Heart left ventricle (tissue), 16 donors: ENCODE measurements at places on chromosomes 3 and 15. TPM values are rescaled to one million over a fixed set of nuclear protein-coding genes. Genes with fewer than 3 reads are reported as not detected.

CDHR4 gene
- not detected for polyA plus RNA-seq

PEX5L gene
- polyA plus RNA-seq, result 0.08 TPM

RARRES1 gene
- 3.6 TPM for polyA plus RNA-seq

SLC9A9 gene
- polyA plus RNA-seq, result 0.76 TPM

CALML4 gene
- 1.2 TPM for polyA plus RNA-seq

SELENOS gene
- 209 TPM for polyA plus RNA-seq

P2RY13 gene
- polyA plus RNA-seq, result 0.30 TPM

MCF2L2 gene
- polyA plus RNA-seq, result 0.46 TPM

PLCB2 gene
- 7.7 TPM for polyA plus RNA-seq

SCAMP5 gene
- polyA plus RNA-seq, result 0.91 TPM

OR4F6 gene
- not detected for polyA plus RNA-seq

ZNF35 gene
- 3.6 TPM for polyA plus RNA-seq

SCN11A gene
- not detected for polyA plus RNA-seq

VIPR1 gene
- polyA plus RNA-seq, result 3.5 TPM

SSUH2 gene
- 0.33 TPM for polyA plus RNA-seq

TMEM115 gene
- 57.3 TPM for polyA plus RNA-seq

SEC22C gene
- polyA plus RNA-seq, result 17.4 TPM

PSTPIP1 gene
- 3.2 TPM for polyA plus RNA-seq

EFCAB12 gene
- polyA plus RNA-seq, result 0.07 TPM
